ENCODE measurements at places on chromosomes 6 and 20.

DNA sequence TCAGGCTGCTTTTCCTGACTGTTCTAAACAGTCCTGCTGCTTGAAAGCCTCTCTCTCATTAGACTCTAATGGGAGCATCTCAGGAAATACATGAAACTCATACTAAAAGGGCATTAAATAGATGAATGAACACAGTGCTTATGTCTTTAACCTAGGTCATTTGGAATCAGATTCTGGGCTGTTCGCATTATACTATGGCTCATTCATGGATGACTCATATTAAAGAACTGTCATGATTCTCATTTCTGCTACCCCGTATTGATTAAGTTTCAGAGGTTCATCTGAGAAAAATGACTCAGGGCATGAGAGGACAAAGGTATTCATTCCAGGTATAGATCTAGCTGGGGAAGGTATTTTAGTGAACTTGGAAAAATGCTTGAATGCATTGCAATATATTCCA, 335.5 kb downstream of the GJA1 start:
- DNase-seq, result no peak

DNA sequence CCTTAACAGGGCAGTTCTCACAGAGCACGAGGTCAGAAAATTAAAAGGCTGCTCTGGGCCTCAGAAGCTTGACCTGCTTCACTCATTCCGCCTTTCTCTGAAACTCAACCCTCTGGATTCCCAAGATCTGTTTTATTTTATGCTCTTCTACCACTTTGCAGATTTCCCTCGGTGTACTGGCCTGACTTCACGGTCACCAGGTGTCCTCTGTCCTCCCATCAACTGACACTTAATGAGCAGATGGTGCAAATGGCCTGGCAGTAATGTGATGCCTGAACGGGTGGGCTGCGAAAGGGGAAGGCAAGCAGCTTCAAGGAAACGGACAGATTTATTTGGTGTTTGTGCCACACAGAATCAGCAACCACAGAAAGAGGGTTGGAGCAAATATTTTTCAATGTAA, 169.7 kb upstream of the TFAP2D start:
- no peak for DNase-seq

- no peak for DNase-seq
These were observed 11.4 kb upstream of the VEGFA start for GRCh38 chr6:43758617-43759050.

DNA sequence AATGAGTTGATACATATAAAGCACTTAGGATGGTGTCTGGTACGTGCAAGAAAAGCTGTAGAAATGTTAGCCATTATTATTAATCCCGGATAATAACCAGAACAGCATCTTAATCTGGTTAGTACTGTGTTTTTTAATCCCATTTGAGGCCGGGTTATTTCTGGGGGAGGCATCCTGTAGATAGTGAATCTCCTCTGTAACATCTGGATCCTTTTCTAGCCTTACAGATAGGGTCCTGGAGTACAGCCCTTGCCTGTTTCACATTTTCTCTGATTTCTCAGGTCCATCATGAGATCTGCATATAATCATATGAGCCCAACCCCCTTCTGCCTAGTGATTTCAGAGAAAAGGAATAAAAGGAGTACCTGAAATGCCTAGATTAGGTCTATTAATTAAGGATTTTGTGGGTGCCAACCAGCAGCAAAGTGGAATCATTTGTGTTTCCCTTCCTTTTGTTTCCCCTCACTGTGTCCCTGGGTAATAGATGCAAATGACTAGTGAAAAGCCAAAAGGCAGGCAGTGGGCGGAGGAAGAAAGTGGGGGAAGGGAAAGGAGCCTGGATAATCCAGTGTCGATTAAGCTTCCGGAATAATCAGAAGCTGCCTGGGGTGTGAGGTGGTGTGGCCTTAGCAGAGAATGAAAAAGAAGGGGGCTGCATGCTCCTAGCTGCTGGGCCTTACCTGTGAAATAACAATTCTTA, 88.9 kb downstream of the SOBP start:
- no peak for DNase-seq

DNA sequence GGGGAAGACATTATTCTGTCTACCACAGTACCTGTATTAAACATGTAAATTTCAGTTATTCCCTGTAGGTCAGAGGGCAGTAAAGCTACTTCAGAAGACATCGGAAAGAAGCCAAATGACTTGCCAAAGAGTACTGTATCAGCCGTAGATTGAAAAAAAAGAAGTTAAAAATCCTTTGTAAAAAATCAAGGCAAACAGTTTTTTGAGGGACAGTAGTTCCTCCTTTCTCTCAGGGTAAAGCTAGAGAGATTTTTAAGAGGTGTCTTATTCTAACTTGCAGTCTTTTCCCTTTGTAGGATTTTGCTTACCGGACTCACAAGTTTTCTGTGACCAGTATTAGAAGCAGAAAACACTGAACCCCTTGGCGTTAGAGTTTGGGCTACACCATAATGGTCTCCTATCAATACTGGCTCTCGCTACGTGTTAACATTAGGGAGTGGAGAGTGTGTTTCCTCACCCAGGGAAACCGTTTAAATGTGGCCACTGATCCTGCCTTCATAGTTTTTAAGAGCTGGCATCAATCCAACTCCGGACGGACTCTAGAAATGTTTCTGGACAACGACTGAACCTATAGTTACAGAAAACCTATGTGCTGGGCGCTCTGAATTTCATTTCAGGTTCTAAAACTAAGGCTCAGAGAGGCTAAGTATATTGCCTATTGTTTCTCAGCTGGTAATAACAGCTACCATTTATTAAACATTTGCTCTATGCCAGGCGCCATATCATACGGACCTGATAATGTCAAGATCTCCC, 1.3 kb upstream of the ASXL1 start:
- DNase-seq, result no peak

All from NCI-H187 treated with DMSO at 0.1 percent for 48 hours (cell line).